ENCODE measurements at places on chromosomes 5 and 9. TPM values are rescaled to one million over a fixed set of nuclear protein-coding genes. Genes with fewer than 3 reads are reported as not detected.

DNA sequence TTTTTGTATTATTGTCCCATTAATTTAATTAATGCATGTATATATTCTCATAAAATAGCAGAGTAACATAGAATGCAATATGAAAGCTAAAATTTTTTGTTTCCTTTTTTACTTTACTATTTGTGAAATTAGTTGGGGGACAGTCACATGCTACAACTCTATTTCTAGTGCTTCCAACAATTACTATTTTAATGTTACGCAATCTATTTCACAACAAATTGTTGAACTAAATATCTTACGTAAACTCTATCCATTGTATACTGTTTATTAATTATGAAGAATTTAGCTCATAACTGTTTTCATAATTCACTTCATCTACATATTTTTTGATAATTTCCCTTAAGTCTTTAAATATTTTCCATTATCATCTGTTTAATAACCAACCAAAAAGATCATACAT lies 1685.4 kb upstream of the CDH6 start:
- H3K27ac ChIP-seq, result no peak overlapping the region
- H3K36me3 ChIP-seq, result no peaks in the 10 kb centered on the region
- H3K27me3 ChIP-seq, result no peaks in the 10 kb centered on the region
- no peaks in the 10 kb centered on the region for H3K4me1 ChIP-seq

PIP5K1B gene
- total RNA-seq, result 2.3 TPM

PDE8B gene
- not detected for total RNA-seq

PCDHB11 gene
- total RNA-seq, result 4.4 TPM

BRD9 gene
- 152 TPM for total RNA-seq

DNA sequence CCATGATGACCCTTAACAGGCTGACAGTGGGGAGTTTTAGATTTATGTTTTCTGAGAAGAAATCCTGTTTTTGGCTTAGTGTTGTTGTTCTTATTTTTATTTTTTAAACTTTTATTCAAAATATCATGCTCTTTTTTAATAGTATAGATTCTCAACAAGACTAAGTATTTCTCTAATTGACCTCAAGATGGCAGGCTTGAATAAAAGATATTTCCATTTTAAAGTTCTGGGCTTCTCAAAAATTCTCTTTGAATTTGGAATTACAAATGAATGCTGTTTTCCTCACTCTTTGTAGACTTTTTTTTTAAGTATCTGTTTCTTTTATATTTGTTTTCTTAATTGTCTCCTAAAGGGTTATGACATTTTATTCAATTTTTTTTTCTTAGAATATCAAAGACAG lies 50.0 kb upstream of the SH3GL2 start:
- H3K36me3 ChIP-seq, result no peaks in the 10 kb centered on the region
- no peak overlapping the region for H3K27ac ChIP-seq
- H3K4me1 ChIP-seq, result peaks cover 5% of the 10 kb centered on the region

GRCh38 chr9:131473198-131473885 lies 29.4 kb upstream of the POMT1 start:
- H3K36me3 ChIP-seq, result peaks cover 100% of the 10 kb centered on the region
- no peak overlapping the region for H3K4me3 ChIP-seq
- DNase-seq, result no peak
- H3K27me3 ChIP-seq, result no peaks in the 10 kb centered on the region
- H3K4me1 ChIP-seq, result no peaks in the 10 kb centered on the region

DNA sequence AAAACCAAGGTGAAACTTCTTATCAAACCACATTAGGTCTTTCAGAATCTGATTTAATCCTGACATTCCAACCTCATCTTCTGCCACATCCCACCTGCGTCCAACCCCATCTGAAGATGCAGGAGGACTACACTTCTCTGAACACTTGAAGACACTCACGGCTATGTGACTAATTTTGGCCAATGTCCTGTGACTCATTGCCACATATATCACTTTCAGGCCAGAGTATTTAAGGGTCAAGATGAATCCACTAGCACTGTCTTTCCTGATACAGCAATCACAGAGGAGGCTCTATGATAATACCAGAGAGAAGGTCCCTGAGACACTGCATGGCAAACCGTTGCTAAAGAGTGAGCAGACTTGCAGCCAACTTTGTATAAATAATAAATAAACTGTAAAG lies 323.4 kb downstream of the NR2F1-AS1 start:
- H3K36me3 ChIP-seq, result no peaks in the 10 kb centered on the region
- DNase-seq, result no peak
- H3K4me1 ChIP-seq, result no peaks in the 10 kb centered on the region
- no peak overlapping the region for H3K4me3 ChIP-seq
- no peak overlapping the region for H3K27ac ChIP-seq

DNA sequence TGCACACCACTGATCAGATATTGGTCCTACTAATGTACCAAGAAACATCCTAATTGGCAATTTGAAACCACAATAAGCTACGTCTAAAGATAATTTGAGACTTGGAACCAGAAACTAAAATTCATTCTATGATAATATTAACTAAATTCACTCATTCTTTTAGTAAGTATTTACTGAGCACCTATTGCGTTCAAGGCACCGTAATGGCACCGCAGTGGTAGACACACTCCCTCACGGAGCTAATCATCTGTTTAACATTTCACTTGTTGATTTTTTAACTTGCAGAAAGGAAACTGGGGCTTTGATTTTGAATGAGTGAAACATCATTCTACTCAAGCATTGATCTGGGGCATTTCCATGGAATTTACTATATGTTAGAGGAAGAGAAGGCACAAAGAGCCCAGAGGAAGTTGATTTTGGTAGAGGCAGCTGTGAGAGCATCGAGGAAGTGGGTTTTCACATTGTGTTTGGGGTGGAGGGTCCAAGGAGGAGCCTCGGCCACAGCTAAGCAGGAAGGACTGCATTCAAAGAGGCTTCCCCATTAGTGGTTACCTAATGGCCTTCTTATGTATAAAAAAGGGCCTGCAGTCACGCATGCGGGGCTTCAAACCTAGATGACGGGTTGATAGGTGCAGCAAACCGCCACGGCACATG lies 7.1 kb downstream of the RAPGEF1 start:
- DNase-seq, result peak; percentile 53
- H3K4me3 ChIP-seq, result no peak overlapping the region
- no peaks in the 10 kb centered on the region for H3K36me3 ChIP-seq
- peaks cover 98% of the 10 kb centered on the region for H3K4me1 ChIP-seq

TAS2R1 gene
- not detected for total RNA-seq

- H3K27me3 ChIP-seq, result no peaks in the 10 kb centered on the region
- H3K4me1 ChIP-seq, result no peaks in the 10 kb centered on the region
- DNase-seq, result peak; percentile 81
- no peak overlapping the region for H3K27ac ChIP-seq
- no peak overlapping the region for H3K4me3 ChIP-seq
Measured at GRCh38 chr5:113378959-113379541, 55.7 kb downstream of the TSSK1B start.

- H3K36me3 ChIP-seq, result no peaks in the 10 kb centered on the region
- H3K4me1 ChIP-seq, result no peaks in the 10 kb centered on the region
- no peaks in the 10 kb centered on the region for H3K27me3 ChIP-seq
- H3K4me3 ChIP-seq, result no peak overlapping the region
Measured at GRCh38 chr5:100270023-100270771, 265.0 kb upstream of the FAM174A start.

FST gene
- total RNA-seq, result 9.3 TPM

DNA sequence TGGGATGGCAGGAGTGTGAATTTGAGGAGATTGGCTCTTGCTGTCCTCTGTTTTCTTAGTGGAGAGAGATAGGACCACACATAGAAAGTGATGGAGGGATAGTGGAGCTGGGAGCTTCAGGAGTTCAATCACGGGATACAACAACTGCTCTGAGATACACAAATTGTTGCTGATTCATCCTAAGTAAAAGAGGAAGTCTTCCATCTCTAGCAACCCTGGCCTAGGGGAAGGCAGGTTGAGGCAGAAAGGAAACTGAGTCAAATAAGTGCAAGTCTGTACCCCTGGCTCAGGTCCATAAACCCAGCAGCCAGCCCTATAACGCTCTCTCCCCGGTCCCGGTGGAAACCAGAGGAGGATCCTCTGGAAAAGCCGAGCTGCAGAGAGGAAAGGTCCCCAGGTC lies 97.7 kb downstream of the ADCY2 start:
- H3K4me1 ChIP-seq, result no peaks in the 10 kb centered on the region
- DNase-seq, result no peak
- no peak overlapping the region for H3K27ac ChIP-seq
- no peaks in the 10 kb centered on the region for H3K27me3 ChIP-seq
- H3K36me3 ChIP-seq, result no peaks in the 10 kb centered on the region

DNA sequence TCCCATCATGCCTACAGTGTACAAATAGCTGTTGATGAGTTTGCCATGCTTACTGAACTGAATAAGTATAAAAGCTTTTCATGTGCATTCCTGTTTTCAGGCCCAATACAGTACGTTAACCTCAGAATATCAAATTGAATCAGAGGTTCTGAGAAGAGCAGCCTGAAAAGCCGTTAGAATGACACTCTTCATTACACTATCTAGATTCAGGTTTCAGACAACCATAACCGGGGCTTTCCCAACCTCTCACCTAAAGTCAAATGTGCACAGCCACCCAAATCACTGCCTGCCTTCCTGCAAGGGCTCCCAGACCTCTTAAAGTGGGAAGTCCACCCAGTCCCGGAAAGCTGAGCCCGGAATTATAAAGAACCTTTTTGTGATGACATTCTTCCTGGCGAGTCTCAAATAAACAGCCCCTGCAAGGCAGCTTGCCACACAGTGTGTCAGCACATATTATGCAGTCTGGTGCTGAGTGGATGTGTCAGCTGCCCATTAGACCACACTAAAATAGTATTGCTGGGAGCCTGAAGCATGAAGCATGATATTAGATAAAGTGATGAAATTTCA lies 245.8 kb downstream of the TLE4 start:
- H3K27me3 ChIP-seq, result no peaks in the 10 kb centered on the region
- no peak for DNase-seq
- H3K36me3 ChIP-seq, result no peaks in the 10 kb centered on the region
- no peaks in the 10 kb centered on the region for H3K4me1 ChIP-seq

TEX48 gene
- not detected for total RNA-seq

SLC4A9 gene
- not detected for total RNA-seq

DNA sequence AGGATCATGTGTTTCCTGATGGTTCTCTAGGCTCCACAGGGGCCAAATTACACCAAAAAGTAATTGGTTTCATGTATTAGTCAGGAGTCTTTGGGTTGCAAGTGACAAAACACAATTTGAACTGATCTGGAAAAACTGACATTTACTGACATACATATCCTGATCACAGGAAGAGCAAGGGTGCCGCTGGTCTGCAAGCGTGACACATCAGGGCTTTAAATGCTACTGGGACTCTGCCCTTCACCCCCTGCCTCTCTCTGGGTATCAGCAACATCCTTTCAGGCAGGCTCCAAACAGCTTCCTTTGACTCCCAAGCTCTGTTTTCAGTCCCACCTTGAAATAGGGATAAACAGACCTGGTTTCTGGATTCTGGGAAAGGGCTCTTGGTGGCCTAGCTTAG lies 197.5 kb downstream of the PALM2AKAP2 start:
- no peaks in the 10 kb centered on the region for H3K27me3 ChIP-seq
- no peak overlapping the region for H3K27ac ChIP-seq
- no peak for DNase-seq
- H3K4me1 ChIP-seq, result no peaks in the 10 kb centered on the region

GRCh38 chr9:119318371-119318770 lies 50.9 kb downstream of the BRINP1 start:
- H3K27me3 ChIP-seq, result no peaks in the 10 kb centered on the region
- no peaks in the 10 kb centered on the region for H3K36me3 ChIP-seq
- no peak overlapping the region for H3K27ac ChIP-seq
- DNase-seq, result no peak
- H3K4me3 ChIP-seq, result no peak overlapping the region
- H3K4me1 ChIP-seq, result no peaks in the 10 kb centered on the region

DNA sequence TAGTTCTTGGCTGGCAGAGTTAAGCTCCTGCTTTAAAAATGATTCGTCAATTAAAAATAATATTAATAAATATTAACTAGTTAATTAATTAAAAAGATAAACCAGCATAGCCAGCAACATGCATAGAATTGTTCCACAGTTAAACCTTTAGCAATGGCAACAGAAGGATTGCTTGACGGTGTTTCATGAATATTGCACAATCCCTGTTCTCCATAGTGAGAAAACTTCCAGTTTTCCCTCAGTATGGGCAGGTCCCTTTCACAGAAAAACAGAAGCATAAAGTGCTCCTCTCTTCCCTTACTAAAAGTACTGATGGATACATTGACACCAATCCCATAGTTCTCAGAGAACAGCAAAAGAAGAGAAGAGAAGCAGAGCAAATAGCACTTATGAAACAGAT lies 71.4 kb upstream of the CAST start:
- H3K4me1 ChIP-seq, result no peaks in the 10 kb centered on the region
- H3K4me3 ChIP-seq, result no peak overlapping the region
- DNase-seq, result no peak

LECT2 gene
- not detected for total RNA-seq

- no peaks in the 10 kb centered on the region for H3K36me3 ChIP-seq
- no peaks in the 10 kb centered on the region for H3K27me3 ChIP-seq
- no peak overlapping the region for H3K4me3 ChIP-seq
- DNase-seq, result peak; percentile 37
- no peak overlapping the region for H3K27ac ChIP-seq
Measured at GRCh38 chr9:93138171-93138764, 4.2 kb upstream of the NINJ1 start.

- peak; percentile 20 for DNase-seq
- peaks cover 8% of the 10 kb centered on the region for H3K4me1 ChIP-seq
- H3K36me3 ChIP-seq, result no peaks in the 10 kb centered on the region
- peaks cover 55% of the 10 kb centered on the region for H3K27me3 ChIP-seq
Measured at GRCh38 chr5:148653836-148654781, at the start of gene HTR4. HTR4 (minus strand) TSS chr5:148654527; CDS start chr5:148637014, 17,513 bp downstream.

TMEFF1 gene
- total RNA-seq, result 0.92 TPM

FYB1 gene
- total RNA-seq, result 18.7 TPM

- no peak overlapping the region for H3K4me3 ChIP-seq
- no peaks in the 10 kb centered on the region for H3K27me3 ChIP-seq
- H3K36me3 ChIP-seq, result no peaks in the 10 kb centered on the region
- H3K27ac ChIP-seq, result no peak overlapping the region
- DNase-seq, result no peak
- peaks cover 6% of the 10 kb centered on the region for H3K4me1 ChIP-seq
Measured at GRCh38 chr9:99903393-99903792, 3.1 kb upstream of the STX17 start.

SLC46A2 gene
- not detected for total RNA-seq

DNA sequence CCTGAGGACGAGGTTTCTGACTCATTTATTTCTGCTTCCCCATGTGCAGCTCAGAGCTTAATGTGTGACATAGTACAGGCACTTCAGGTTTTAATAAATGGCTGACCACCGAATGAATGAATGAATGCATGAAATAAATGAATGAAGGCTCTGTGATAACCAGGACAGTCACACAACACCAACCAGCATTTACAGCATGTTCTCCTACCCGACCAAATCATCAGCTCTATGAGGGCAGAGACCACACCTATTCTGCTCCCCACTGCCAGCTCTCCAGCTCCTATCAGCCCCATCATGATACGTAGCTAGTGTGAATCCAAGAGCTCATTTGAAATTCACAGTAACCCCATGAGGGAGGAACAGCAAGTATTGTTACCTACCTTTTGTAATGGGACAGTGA lies 4.8 kb downstream of the TMOD1 start:
- no peak overlapping the region for H3K4me3 ChIP-seq
- H3K27me3 ChIP-seq, result no peaks in the 10 kb centered on the region

Data from stomach (tissue), 19 donors.